ENCODE measurements at places on chromosomes 4 and X.
A peak's percentile ranks its signal among the peaks of the same experiment; 100 is the strongest.

- no peak for DNase-seq
These were observed 40.3 kb upstream of the MSX1 start for GRCh38 chr4:4819213-4819606.

DNA sequence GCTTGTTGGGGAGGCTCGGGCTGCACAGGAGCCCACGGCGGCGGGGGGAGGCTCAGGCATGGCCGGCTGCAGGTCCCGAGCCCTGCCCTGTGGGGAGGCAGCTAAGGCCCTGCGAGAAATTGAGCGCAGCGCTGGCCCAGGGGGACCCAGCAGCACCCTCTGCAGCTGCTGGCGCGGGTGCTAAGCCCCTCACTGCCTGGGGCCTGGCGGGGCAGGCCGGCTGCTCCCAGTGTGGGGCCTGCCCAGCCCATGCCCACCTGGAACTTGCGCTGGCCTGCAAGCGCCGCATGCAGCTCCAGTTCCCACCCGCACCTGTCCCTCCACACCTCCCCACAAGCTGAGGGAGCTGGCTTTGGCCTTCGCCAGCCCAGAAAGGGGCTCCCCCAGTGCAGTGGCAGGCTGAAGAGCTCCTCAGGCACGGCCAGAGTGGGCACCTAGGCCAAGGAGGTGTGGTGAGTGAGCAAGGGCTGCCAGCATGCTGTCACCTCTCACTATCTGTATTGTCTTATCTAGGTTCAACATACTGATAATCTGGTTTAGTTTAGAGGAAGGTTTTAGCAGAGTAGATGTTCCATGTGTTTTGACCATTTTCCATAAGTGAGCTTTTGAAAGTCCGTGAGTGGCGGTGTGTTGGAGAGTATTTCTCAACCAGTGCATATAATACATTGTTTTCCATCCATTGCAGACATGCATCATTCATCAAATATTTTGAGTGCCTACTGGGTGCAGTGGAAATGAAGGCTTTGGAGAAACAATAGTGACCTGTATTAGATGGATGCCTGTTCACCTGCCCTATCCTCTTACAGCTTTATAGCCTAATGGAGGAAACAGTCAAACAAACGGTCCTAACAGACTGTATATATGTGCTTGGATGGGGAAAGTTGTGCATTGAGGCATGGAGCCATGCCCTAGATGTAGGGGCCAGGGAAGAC lies 13.1 kb downstream of the PI4K2B start:
- DNase-seq, result no peak

DNA sequence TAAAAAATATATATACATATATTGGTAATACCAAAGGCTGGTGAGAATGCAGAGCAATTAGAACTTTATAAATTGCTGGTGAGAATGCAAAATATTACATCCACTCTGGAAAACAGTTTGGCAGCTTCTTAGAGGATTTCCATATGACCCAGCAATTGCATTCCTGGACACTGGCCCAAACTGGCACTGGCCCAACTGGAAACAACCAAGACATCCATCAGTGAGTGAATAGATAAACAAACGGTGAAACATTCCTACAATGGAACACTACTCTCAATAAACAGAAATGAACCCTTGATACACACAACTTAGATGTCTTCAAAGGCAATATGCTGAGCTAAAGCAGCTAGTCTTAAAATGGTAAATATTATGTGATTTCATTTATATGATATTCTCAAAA lies 524.2 kb downstream of the IQCM start:
- DNase-seq, result no peak

- peak; percentile 72 for DNase-seq
These were observed 162.9 kb upstream of the USP9X start for GRCh38 chrX:40922307-40922706.

GRCh38 chr4:30821275-30821674 lies 101.1 kb downstream of the PCDH7 start:
- no peak for DNase-seq

DNA sequence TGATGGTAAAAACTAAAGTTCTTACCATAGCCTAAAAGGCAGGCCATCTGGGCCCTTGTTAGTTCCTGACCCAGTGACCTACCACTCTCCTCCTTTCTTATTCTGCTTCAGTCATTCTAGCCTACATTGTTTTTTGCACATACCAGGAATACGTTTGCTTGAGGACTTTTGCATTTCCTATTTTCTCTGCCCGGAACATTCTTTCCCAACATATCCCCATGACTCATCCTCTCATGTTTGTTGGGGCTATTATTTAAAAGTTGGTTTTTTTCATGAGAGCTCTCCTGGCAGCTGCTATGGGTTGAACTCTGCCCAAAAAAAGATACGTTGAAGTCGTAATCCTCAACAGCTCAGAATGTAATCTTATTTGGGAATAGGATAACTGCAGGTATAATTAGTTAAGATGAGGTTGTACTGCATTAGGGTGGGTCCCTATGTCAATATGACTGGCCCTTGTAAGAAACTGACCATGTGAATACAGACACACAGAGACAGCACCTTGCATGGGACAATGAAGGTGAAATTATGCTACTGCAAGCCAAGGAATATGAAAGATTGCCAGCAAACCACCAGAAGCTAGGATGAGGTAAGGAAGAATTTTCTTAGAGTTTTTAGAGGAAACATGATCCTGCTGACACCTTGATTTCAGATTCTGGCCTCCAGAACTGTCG lies 138.3 kb upstream of the PDHA2 start:
- no peak for DNase-seq

GRCh38 chr4:159284733-159285132 lies 181.9 kb downstream of the RAPGEF2 start:
- DNase-seq, result no peak

DNA sequence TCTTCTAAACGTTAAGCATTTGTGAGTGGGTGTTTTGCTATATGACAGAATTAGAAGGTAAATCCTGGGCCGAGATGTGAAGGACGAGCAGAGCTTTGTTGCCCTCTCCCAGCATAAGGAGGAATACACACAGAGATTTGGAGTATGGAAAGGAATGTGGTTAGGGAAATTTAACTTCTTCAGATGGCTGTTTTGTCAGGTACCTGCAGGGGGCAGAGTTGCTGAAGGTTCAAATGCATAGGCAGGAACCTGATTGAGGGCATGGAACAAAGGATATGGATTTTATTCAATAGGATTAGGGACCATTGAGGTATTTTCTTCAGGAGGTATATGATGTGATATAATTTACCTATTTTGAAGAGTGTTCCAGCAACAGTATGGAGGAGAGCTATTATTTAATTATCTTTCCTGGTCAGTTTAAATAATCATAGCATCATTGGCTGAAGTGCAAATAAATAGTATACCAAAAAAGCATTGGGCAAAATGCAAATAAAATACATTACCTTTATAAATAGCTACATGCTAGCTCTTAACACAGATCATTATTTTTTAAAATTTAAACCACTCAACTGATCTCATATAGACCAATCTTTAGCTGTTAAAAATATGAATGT lies 143.6 kb downstream of the SLIT2 start:
- peak; percentile 97 for DNase-seq

DNA sequence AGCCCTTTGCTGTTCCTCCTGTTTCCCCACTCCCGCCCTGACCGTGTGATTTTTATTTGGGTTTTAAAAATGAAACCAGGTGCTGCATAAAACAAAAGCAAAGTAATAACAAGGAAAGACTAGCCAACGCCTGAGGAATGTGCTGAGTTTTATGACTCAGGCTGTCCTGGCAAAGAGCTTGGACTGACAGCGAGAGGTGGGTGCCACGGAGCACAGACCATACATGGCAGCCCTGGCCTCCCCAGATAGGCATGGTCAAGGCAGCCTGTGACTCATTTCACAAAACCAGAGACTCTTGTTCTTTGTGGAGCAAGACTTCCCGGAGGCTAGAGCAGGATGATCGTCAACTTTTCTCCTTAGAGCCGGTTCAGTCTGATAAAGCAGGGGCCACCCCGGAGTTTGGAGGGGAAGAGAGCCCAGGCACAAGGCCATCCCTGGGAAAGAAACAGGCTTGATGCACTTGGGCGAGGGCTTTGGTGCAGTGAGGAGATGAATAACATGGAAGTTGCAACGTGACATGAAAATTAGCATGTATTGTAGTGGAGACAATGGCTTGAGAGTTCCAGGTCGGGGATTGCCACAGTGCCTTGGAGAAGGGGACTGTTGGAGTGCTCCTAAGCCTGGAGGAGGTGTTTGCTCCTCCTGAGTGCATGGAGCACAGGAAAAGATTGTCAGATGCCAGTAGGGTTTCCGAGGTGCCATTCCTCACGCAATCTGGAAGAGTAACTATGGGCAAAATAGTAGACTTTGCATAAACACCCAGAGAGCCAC lies 54.8 kb downstream of the C4orf51 start:
- no peak for DNase-seq

GRCh38 chr4:147366164-147366563 lies 114.7 kb upstream of the EDNRA start:
- no peak for DNase-seq

DNA sequence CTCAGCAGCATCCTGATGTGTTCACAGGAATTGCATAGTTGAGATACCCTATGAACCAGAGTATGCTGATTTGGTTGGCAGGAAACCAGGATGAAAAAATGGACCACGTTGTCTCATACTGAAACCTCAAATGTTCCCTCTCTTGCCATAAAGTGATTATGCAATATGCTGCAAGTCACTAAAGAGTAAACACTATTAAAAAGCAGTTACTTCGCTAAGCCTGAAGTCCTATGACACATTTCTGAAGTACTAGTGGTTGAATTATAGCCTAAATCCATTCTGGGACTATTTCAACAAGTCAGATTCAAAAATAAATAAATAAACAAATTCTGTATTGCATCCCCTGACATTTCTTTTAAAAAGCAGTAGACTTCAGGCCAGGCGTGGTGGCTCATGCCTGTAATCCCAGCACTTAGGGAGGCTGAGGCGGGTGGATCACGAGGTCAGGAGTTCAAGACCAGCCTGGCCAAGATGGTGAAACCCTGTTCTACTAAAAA lies 106.0 kb upstream of the NAP1L5 start:
- DNase-seq, result no peak

DNA sequence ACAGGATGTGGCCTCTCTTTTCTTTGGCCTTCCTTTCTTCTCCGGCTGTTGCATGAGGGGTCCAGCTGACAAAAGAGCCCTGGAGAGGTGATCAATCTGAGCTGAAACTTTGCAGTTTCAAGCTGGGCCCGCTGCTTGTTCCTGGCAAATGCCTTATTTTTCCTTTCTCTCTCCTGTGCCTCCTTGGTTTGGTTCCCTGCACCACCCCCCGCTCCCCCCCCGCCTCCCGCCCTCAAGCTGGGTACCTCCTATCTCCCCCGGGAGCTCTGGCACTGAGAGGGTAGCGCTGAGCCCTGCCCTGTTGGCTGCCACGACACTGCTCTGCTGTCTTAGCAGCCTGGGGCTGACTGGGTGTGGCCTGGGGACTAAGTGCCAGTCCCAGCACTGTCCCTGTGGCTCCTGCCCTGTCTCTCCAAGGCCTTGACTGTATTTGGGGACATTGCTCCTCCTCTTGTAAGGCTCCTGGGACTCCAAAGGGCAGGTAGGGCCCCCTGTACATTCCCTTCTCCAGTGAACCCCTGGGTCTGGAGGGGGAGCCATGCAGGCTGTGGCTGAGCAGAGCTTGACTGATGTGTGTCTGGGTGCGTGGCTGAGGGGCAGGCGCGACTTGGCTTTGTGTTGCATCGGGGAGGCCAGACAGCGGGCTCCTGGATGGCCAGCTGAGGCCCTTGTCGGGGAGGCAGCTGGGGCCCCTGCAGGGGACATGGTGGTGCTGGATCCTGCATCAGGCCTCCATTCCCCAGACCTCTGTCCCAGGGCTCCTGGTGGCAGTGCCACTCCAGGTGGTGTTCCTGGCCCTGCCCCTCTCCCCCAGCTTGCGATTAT lies 1.1 kb downstream of the PLXNA3 start:
- peak; percentile 52 for DNase-seq

DNA sequence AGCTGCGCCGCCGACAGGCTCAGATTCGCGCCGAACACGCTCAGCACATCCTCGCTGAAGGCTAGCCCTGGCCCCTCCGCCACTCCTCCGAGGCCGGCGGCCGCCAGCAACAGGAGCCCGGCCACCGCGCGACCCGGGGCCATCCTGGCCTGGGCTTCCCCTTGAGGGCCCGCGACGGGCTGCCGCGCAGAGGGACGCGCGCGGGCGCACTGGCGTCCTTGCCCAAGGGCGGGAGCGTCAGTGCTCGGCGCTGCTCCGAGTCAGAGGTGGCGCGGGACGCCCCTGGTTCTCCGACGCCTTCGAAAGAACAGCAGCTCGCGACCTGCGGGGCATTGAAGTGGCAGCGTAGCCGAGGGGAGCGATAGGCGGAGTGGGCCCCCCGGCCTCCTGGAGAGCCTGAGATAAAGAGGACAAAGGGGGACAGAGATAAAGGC lies 745 bp downstream of the SLC39A8 start:
- peak; percentile 69 for DNase-seq

- peak; percentile 46 for DNase-seq
These were observed 9.0 kb upstream of the DRP2 start for GRCh38 chrX:101210630-101211029.

DNA sequence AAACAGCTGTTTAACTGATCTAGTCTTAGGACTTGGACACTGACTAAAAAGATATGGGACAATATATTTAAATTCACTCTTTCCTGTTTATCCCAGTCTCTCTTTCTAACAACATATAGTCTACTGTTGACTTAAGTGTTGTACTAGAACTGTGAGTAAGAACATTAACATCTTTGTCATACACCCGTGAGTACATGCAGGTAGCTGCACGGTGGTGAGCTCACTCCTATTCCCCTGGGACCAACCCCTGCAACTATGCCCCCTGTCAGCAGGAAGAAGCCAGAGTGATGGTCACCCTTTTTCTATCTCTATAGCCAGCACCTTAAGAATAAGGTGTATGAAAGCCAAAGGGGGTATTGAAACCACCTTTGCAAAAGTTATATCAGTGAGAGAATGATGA lies 17.6 kb downstream of the TBL1X start:
- no peak for DNase-seq

DNA sequence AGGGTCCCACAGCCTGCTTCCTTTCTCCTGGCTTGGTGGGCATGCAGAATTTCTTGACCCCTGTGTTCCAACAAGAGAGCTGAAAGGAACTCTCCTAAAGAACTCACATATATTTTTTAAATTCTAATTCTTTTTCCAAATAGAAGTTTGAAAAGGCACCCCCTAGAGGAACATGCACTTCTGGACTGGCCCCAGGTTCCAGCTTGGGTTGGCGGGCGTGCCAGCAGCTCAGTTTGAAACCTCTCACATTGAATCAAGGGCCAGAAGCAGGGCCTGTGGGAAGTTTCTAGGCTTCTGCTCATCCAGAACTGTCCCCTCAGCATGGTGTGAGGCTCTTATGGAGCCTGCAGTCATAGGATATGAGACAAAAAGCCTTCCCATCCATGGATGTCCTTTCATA lies 132.6 kb downstream of the ATG4A start:
- DNase-seq, result no peak

All from NCI-H1417 (cell line).